Brain microvascular endothelial cell (primary cell): ENCODE measurements at places on chromosomes 16 and 17.

DNA sequence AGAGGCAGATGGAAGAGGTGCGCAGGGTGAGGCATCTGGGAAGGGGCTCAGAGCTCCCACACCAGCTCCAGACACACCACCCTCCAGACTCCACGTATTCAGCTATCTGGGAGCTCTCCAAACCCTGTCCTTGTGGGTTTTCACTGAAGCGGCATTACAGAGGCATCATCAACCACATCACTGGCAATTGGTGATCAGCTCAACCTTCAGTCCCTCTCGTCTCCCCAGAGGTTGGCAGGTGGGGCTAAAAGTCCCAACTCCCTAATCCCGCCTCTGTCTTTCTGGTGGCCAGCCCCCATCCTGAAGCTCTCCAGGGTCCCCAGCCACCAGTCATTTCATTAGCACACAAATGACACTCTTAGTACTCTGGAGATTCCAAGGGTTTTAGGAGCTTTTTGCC is 123.9 kb downstream of the KCNJ12 start:
- DNase-seq = no peak

- DNase-seq = no peak
Observed at GRCh38 chr17:73262676-73263642, 1.3 kb upstream of the CPSF4L start.

DNA sequence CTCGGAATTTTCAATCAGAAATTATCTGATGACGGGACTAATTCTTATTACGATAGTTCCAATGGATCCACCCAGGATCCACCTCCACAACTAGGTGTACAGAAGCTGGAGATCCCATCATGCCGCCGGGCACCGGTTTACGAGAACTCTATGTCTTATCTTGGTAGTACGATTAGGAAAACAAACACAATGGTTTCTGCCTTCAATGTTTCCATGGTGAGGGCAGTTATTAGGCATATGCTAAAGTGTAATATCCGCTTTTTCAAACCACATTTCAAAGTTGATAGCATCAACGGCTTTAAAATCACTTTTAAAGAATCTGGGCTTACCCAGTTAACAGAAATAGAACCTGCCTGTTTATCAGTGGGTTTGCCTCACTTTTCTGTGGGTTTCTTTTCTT is 705.7 kb downstream of the MAF start:
- DNase-seq = no peak

DNA sequence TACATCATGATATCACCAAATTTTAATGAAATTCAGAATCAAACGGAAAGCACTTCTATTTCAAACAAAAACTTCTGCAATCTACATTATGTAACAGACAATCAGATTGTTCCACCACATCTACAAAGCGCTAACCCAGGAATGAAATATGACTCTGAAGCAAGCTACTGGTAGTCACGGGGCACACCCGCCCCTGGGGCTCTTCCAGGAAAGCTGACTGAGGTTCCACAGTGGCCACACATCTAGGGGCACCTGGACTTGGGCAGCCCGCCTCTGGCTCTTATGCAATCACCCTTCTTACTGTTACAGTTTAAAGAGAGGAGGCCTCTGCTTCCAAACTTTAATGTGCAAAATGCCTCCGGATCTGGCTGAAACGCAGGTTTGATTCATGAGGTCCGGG is 27.5 kb downstream of the ZCCHC14 start:
- DNase-seq = peak; percentile 47

- DNase-seq = no peak
Observed at GRCh38 chr16:57555831-57556230, 13.4 kb downstream of the ADGRG5 start.

DNA sequence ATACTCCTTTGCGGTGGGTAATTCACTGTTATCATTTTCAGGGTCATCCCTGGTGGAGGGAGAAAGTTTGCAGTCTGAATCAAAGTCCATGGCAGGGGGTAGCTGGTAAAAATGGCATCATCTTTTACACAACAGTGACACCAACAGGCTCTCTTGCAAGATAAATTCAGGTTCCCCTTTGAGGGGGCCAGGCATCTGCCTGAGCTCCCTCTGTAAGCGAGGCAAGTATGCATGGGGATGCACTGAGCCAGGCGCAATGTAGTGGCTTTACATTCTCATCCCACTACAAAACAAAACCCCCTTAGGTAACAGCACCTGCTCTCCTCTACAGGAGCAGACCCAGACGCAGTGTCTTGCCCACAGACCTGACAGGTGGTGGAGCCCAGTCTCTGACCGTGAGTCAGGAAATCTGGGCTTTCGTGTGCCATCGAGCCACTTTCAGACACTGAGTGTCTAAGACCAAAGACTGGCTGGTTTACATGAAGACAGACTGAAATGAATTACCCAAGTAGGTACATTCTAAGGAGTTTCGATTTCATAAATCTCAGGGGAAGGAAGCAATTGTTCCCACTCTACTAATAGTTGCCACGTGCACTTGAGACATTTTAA is 17.7 kb downstream of the LITAFD start:
- DNase-seq = no peak

GRCh38 chr16:71727551-71728324 is 3.2 kb upstream of the PHLPP2 start:
- DNase-seq = no peak

GRCh38 chr17:31570951-31571892 is 179.7 kb downstream of the RAB11FIP4 start:
- DNase-seq = peak; percentile 31

- DNase-seq = peak; percentile 45
Observed at GRCh38 chr17:39547713-39548478, 59.8 kb downstream of the NEUROD2 start.

DNA sequence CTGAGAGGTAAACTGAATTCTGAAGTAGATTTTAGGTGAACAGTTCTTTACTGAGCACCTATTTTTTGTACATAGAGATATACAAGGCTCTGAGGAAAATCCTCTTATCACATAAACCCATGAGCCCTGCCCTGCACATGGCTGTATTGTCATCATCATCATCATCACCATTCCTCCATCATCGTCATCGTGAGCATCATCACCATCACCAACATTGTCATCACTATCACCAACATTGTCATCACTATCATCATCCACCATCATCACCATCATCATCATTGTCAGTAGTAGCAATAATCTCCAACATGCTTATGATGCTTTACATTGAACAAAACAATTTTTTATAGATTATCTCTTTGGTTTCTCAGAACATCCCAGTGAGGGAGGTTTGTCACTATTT is 20.7 kb downstream of the ASIC2 start:
- DNase-seq = no peak

DNA sequence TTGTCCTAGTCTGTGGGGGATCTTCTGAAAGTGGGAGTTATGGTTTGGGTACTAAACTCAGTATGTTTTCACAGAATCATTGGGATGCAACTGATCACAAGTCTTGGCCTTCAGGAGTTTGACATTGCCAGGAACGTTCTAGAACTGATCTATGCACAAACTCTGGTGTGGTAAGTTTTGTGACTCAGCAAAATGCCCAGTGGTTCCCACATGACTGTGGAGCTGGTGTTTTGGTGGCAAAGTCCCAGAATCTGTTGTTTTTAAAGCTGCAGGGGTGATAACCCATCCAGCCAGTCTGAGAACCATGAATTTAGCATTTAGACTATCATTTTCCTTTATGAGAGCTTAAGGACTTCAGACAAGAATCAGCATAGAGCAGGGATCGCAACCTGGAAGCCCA is 40.6 kb downstream of the GDE1 start:
- no peak for DNase-seq

DNA sequence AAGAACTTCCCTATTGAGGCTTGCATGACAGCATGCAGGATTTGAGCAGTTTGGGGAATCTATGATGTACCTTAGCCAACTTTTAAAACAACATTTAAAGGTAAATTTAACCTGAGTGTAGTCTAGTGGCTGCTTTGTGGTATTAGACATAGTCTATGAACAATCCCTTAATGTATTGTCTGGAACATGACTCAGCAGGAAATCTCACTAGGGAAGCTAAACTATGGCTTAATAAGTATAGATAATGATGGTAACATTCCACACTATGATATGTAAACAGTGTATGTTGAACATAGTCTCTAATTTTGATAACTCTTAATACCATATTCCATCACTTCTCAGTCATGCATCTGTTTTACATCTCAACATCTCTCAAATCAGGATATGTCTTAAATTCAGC is 52.1 kb upstream of the SLC12A3 start:
- DNase-seq = no peak

DNA sequence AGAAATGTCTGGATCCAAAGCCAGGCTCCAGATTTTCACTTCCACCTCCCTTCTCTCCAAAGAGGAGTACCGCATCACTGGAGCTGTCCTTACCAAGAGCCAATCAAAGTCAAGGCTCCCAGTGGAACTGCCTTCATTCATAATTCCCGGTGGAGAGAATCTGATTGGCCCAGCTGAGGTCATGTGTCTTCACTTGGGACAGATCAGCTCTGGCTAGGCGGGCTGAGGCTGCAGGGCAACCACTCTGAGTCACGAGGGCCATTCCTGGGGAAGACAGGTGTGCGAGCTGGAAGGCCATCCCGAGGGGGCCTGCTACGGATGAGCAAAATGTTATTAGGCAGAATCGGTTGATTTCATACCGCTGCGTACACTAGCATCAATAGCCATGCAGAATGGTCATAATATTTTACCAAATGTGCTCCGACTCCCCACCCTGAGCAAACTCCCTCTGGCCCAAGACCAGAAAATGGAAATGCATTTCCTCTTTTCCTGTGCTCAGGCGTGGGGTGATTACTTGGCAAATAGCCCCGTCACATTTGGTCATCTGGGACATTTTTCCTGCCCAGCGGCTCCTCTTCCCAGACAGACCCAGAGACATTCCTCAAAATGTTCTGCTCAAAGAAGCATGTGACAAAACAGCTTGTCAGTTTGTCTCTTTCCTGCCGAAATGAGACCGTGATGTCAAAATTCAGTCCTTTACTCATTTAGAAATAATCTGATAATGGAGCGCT is 111.1 kb downstream of the AIPL1 start:
- no peak for DNase-seq

DNA sequence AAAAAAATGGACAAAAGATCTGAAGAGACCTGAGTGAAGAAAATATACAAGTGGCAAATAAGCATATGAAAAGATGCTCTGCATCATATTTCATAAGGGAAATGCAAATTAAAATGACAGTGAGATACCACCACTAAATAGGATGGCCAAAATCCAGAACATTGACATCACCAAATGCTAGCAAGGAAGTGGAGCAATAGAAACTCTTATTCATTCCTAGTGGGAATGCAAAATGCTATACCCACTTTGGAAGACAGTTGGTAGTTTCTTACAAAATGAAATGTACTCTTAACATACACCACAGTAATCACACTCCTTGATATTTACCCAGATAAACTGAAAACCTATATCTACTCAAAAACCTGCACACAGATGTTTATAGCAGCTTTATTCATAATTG is 33.6 kb downstream of the DHRS7B start:
- no peak for DNase-seq

- DNase-seq = no peak
Observed at GRCh38 chr16:4800290-4801041, 2.0 kb downstream of the ROGDI start.

DNA sequence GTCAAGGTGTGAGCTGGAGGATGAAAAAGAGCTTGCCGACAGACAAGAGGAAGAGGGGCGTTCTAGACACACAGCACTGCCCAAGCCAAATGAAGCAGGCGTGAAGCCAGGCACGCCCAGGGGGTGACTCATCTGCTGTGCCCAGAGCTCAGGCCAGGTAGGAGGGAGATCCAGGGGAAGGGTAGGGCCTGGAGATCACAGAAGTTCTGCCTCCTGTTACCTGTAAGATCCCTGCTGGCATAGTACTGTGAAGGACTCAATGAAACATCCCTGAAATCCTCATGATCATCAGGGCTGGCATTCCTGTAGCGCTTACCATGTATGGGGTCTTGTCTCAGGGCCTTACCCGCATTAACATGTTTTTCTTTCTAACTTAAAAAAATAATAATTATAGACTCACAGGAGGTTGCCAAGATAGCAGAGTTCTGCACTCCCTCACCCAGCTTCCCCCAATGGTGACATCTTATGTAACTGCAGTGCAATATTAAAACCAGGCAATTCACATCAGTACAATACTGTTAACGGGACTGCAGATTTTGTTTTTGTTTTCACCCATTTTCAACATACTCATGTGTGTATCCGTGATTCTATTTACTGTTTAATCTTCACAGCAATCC is 158.6 kb downstream of the XYLT1 start:
- no peak for DNase-seq

DNA sequence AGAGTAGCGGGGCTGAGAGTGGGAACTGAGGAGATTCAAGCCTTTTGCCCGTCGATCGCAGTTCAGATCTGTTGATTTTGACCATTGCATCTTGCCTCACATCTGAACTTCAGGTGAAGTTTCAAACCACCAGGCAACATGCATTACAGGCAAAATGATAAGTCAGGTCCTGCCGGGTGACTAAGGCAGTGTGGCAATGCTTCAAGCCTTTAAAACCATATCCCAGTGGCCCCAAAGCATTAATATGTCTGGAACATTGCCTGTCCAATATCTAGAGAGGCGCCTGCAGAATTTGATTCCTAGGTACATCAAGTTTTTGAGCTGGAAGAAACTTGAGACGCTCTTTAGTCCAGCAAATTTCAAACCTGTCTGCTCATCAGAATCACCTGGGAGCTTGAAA is 502.8 kb downstream of the MAF start:
- DNase-seq = no peak

DNA sequence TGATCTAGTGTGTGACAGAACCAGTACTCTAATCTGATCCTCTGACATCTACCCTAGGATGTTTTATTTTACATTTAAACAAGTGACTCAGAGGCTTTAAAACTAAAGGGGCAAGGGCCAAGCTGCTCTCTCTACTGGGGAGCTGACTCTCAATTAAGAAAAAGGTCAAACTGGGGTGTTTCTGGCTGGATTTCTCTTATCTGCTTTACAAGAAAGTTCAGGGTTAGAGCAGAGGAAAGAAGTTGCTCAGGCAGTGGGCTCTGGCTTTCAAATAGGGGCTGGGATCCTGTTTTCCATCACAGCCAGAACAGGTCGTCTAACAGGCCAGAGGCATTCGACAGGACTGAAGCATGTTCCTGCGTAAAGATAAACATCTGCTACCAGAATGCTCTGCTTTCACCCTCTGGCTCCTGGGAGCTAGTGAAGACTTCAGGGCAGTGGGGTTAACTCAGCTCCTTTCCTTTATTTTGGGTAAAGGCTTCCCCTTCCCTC is 8.5 kb downstream of the MMP28 start:
- no peak for DNase-seq

DNA sequence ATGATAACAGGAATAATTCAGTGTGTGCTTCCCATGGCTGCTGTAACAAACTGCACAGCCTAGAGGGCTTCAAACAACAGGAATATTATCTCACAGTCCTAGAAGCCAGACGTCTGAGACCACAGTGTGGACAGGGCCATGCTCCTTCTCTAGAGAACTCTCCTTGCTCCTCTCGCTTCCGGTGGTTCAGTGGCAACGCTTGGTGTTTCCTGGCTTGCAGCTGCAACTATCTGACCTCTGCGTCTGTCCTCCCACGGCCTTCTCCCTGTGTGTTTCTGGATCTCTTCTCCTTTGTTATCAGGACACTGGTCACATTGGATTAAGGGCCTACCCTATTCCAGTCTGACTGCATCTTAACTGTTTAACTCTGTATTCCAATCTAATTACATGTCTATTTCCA is 414.3 kb downstream of the MAF start:
- peak; percentile 8 for DNase-seq

GRCh38 chr17:50800196-50800700 is 32.9 kb upstream of the ANKRD40CL start:
- DNase-seq = no peak
